ENCODE measurements at places on chromosomes 5 and 9.

- H3K4me1 ChIP-seq = peaks cover 6% of the 10 kb centered on the region
- no peaks in the 10 kb centered on the region for H3K27me3 ChIP-seq
- H3K4me3 ChIP-seq = no peak overlapping the region
- no peak overlapping the region for H3K27ac ChIP-seq
- H3K36me3 ChIP-seq = peaks cover 7% of the 10 kb centered on the region
- DNase-seq = no peak
Observed at GRCh38 chr5:122014236-122014935, 52.6 kb downstream of the SRFBP1 start.

DNA sequence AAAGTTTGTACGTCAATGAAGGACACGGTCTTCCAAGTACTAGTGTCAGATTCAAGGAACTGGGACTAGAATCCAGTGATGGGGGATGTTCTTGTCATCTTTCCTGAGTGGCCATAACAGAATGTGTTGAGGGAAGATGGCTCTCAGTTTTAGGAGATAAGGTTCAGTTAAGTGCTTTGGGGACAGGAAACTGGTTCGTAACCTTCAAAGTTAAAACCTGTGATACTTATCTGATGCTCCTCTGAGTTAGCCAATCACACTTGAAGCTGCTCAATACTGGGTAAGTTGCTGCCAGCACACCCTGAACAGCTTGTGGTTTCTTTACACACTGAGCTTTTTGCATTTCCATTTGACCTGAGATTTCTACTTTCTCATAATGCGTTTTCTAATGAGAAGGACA is 64.4 kb downstream of the PIK3R1 start:
- H3K4me3 ChIP-seq = no peak overlapping the region
- no peak overlapping the region for H3K27ac ChIP-seq
- peaks cover 24% of the 10 kb centered on the region for H3K36me3 ChIP-seq
- H3K27me3 ChIP-seq = no peaks in the 10 kb centered on the region
- no peak for DNase-seq

GRCh38 chr9:92177591-92177990 is 62.4 kb upstream of the SPTLC1 start:
- H3K27ac ChIP-seq = no peak overlapping the region
- peaks cover 11% of the 10 kb centered on the region for H3K27me3 ChIP-seq
- DNase-seq = no peak
- no peak overlapping the region for H3K4me3 ChIP-seq

DNA sequence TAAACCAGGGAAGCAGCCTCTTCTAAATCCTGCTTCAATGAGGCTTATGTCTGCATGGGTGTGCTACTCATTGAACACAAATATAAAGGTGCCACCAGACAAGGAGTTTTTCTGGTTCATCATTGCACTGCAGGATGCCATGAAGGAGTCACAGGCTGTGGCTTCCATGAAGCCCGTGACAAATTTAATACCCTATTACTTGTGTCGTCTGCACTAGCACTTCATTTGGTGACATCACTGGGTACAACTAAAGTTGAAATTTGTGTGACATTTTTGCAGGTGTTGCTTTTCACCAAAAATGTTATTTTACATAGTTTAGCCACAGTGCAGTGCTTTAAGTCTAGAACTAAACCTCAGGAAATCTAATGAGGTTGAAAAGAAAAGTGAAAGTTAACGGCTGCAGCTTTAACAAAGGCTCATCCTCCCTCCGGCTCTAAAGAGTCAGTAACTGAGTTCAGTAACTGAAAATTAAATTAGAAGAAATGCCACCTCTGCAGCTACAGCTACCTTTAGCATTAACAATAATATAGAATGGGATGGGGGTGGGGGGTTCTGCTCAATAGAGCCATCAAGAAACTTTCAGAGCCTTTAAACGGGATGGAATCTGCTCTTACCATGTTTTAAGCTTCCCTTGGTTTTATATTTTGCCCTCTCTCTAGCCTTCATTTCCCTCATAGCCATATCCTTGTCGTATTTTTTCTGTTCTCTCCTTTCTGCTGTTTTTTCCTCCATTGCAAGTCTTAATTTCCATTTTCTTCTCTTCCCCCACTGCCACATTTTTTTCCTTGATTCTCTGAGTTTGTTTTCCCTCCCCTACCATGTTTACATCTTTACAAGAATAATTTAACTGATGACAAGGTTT is 233.8 kb upstream of the TMEM161B start:
- H3K4me1 ChIP-seq = peaks cover 5% of the 10 kb centered on the region
- peak overlapping the region; percentile 49 for H3K27ac ChIP-seq

GRCh38 chr5:8981496-8981895 is 564.4 kb downstream of the SEMA5A start:
- no peak for DNase-seq
- no peaks in the 10 kb centered on the region for H3K4me1 ChIP-seq
- no peaks in the 10 kb centered on the region for H3K36me3 ChIP-seq
- H3K27me3 ChIP-seq = no peaks in the 10 kb centered on the region
- H3K27ac ChIP-seq = no peak overlapping the region
- H3K4me3 ChIP-seq = no peak overlapping the region

DNA sequence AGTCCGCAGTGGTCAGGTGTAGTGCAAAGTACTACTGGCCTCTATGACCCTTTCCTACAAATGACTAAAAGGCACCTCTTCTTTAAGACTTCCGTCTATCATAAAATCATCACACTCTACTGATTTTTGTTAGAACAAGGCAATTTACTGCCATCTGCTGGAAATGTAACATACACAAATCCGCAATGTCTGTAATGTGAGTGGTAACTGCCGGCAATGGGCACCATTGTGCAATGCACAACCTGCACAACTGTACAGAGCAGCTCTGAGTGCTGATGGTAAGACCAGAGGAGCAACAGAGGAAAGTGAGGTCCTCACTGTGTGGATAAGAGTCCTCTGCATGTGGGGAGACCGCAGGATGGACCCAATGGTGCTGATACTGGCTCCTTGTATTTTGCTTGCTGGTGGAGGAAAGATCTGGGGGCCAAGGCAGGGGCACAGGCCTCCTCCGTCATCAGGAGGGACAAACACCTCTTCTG is 103.7 kb downstream of the ATPSCKMT start:
- H3K27ac ChIP-seq = no peak overlapping the region
- no peaks in the 10 kb centered on the region for H3K4me1 ChIP-seq
- no peak for DNase-seq
- peaks cover 4% of the 10 kb centered on the region for H3K27me3 ChIP-seq
- no peaks in the 10 kb centered on the region for H3K36me3 ChIP-seq

DNA sequence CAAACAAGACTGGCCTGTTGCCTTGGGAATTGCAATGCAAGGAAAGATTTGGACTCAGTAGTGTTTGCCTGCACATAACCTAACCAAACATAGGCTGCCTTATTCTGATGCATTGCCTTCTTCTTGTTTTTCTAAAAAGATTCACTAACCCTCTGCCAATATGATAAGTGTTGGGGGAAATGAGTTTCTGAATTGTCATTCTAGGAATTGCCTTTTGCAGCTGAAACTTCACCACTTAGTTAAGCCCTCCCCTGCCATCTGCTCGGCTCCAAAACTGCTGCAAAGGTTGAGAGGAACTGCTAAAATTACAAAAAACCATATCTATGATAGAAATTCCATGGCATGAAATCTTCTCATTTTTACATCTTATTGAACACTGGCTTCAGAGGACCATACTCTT is 41.6 kb upstream of the SPATA31D4 start:
- peaks cover 4% of the 10 kb centered on the region for H3K27me3 ChIP-seq
- no peak overlapping the region for H3K4me3 ChIP-seq
- no peaks in the 10 kb centered on the region for H3K36me3 ChIP-seq
- H3K4me1 ChIP-seq = no peaks in the 10 kb centered on the region
- no peak overlapping the region for H3K27ac ChIP-seq

DNA sequence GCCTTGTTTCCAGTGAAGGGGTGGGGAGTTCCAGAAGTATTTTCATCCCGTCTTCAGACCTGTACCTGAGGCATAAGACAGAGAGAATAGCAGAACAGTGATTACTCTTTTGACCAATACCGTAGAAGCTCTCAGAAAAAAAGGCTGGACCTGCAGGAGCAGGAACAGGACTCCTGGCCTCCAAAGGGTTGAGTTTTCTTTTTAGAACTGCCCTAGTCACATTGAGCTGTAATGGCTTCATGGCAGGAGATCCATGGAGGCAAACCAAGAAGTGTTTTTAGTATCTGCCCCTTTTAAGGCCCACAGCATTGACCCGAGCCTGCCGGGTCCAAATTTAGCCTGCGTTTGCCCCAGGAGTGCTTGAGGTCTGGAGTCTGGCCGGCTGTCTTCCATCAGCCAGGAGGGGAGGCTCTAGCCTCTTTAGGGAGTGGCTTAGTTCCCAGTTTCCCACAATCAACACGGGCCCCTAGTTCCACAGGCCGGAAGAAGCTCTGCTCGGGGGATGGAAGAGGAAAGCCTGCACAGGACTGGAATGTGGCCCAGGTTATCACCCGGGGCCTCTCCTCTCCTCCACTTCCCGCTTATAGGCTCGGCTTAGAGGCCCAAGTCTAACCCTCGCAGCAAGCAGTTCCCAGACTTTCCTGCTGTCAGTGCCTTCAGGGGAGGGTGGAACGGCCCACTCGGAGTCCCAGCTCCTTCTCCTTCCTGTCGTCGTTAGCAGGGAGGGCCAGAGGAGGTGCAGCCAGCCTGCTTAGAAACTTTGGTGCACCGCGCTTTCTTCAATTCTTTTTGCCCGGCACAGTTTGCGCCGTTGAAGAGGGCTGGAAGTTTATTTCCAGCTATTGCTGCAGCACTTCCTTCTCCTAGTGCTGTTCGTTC is 80.7 kb downstream of the C9orf152 start:
- H3K27ac ChIP-seq = peak overlapping the region; percentile 99
- DNase-seq = no peak
- peaks cover 6% of the 10 kb centered on the region for H3K36me3 ChIP-seq

- H3K4me3 ChIP-seq = no peak overlapping the region
- H3K27ac ChIP-seq = no peak overlapping the region
- H3K27me3 ChIP-seq = no peaks in the 10 kb centered on the region
Observed at GRCh38 chr5:119036101-119036762, 34.7 kb upstream of the DMXL1 start.

- H3K4me1 ChIP-seq = peaks cover 3% of the 10 kb centered on the region
- H3K27ac ChIP-seq = no peak overlapping the region
- H3K36me3 ChIP-seq = no peaks in the 10 kb centered on the region
- H3K27me3 ChIP-seq = peaks cover 24% of the 10 kb centered on the region
- no peak overlapping the region for H3K4me3 ChIP-seq
- no peak for DNase-seq
Observed at GRCh38 chr9:107935931-107936330, 446.4 kb upstream of the KLF4 start.

GRCh38 chr9:1962122-1962521 is 53.0 kb upstream of the SMARCA2 start:
- H3K4me3 ChIP-seq = no peak overlapping the region
- no peaks in the 10 kb centered on the region for H3K4me1 ChIP-seq
- no peak for DNase-seq
- H3K27me3 ChIP-seq = peaks cover 10% of the 10 kb centered on the region
- H3K27ac ChIP-seq = no peak overlapping the region
- no peaks in the 10 kb centered on the region for H3K36me3 ChIP-seq

Data from naive B cell (primary cell).